ENCODE measurements at places on chromosomes 4 and X.

- DNase-seq, result no peak
Observed at GRCh38 chr4:34893382-34893781, 1350.9 kb downstream of the ARAP2 start.

- DNase-seq, result no peak
Observed at GRCh38 chr4:139304920-139305319, 2.6 kb upstream of the NDUFC1 start.

- DNase-seq, result no peak
Observed at GRCh38 chrX:132568291-132568690, 79.5 kb upstream of the MBNL3 start.

GRCh38 chr4:186854256-186854655, 130.6 kb upstream of the FAT1 start:
- no peak for DNase-seq

GRCh38 chrX:103330681-103331288, 746 bp downstream of the TCEAL7 start:
- peak; percentile 71 for DNase-seq

GRCh38 chrX:103681443-103681842, 5.1 kb downstream of the MORF4L2 start:
- no peak for DNase-seq

GRCh38 chrX:1468250-1468772, 15.6 kb upstream of the ASMTL start:
- peak; percentile 25 for DNase-seq

DNA sequence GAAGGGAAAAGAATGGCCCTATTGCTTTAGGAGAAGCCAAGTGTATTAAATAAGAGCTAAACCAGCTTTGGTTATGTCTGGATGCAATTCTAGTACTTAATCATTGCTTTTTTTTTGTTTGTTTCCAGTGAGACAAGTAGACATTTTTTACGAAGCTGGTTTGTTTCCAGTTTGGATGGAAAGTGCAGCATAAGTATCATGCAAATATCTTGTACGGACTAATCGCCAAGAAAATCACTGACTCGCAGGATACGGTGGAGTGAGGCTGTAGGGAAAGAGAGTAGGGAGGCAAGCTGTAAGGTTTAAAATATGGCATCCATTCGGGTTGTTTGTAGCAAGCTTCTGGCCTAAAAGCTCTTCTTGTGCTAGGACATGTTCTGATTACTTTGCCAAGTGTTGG, 64.8 kb downstream of the HPGD start:
- no peak for DNase-seq

DNA sequence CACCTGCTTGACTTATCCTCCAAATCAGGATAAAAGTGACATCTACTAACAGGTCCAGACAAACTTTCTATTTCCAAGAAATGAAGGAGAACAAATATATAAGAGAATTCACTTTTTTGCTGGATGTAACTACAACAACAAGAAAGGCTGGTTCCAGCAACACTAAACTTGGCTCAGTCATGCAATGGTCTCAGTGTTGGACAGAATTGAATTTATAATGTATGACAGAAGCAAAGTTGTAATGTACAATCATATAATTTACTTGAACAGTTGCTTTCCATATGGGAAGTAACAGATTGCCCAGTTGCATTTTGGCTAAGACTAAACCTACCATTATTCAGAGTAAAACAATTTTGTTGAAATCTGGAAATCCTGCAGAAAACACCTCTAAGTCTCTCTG, 183.3 kb upstream of the INTU start:
- no peak for DNase-seq

DNA sequence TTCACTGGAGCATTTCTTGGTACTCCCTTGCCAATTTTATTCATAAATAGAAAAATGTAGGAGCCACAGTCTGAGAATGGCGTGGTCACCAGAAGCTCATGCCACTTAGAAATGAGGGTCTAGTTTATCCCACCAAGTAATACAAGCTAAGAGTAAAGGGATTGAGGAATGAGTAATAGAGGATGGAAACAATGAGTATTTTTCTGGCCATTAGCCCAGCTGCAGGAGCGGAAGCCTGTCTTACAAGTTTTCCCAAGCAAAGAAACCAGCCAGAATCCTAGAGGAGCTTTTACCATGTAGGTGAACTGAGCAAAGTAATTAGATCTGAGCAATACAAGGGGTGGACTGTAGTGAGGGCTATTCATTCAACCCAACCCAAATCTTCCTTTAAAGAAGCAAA, 160.7 kb upstream of the NPY2R start:
- no peak for DNase-seq

GRCh38 chrX:35357656-35358055, 415.1 kb downstream of the FAM47B start:
- no peak for DNase-seq

DNA sequence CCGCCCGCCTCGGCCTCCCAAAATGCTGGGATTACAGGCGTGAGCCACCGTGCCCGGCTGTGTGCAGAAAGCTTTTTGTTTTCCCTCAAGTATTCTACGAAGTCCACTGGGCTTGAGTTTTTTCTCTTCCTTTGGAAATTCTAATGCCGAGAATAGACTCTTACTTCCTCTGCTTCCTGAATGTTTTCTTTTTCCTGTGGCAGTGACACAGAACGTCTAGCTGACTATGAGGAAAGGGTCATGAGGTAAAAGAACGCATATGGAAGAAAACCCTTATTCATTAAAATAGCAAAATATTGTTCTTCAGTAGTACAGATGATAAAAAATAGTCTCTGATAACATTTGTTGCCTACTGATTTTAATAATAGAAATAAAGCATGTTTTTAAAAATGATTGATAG, 4.9 kb upstream of the SLC25A4 start:
- no peak for DNase-seq

- no peak for DNase-seq
Observed at GRCh38 chrX:150034788-150035187, 96.5 kb upstream of the EOLA2 start.

DNA sequence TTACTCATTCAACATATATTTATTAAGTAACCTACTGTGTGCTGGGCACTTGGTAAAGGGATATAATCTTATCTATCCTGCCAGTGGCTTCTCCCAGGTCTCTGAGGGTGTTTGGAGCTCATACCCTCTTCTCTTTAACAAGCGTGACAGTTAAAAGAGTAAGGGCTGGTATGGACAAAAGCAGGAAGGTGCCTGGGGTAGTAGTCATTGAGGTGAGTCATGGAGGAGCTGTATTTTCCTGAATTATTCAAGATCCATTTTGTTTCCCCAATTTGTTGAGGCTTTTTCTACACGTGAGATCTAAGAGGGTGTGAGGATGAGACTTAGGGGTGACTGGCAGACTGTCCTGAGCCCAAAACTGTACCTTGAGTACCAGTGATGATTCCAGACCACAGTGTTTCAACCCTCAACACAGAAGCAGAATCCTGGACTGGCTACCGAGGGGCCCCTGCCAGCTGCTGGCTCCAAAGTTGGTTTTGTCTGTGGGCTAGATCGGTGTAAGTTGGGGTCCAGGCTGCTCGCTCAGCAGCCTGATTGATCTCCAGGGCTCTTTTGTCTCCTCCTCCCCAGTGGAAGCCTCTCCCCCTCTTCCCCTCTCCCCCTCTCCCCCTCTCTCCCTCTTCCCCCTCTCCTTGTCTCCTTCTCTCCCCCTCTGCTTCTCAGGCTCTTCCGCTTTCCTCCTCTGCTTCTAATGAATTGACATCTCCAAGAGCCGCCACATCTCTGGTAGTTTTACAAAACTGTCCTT, at the start of gene DRP2:
Gene DRP2 (plus strand): TSS at position 671 of the 748 bp plus-strand sequence. CDS start 11,862 bp downstream, outside the sequence.
- no peak for DNase-seq

DNA sequence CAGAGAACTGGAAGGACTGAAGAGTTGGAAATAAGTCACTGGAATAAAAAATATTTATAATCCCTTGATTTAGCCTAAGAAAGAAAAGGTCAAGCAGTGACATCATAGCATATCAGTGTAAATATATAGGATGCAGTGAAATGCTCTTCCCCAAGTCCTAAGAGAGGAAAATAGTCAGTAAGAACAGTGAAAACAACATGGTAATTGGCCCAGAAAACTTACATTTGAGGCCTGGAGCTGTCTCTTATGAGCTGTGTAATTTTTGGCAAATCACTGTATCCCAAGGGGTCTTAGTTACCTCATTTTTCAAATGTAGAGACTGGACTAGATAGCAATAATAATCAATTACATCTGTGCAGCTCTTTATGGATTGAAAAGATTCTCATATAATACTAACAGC, 255.7 kb upstream of the AR start:
- no peak for DNase-seq

- DNase-seq, result no peak
Observed at GRCh38 chr4:167581449-167581965, 347.2 kb upstream of the SPOCK3 start.

- DNase-seq, result no peak
Observed at GRCh38 chrX:7318661-7319060, 170.7 kb upstream of the PUDP start.

Data from H9 (cell line).